ENCODE measurements at places on chromosomes 4 and X.

DNA sequence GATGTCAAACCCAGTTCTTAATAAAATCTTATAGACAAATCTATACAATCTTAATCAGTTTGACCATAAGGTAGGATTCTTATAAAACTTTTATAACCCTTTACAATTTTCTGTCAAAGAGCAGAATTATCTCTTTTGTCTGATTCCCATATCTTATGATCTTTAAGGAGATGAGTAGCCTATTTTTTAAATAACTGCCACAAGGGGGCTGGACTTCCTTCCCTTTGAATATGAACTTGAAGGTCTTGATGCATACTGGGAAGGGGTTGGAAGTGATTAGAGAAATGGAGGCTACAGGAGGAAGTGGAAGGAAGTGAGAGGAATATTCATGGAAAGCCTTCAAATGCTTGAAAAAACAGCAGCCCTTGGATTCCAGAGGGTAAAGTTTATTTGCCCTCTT, 111.1 kb downstream of the APOOL start:
- no peak for DNase-seq

DNA sequence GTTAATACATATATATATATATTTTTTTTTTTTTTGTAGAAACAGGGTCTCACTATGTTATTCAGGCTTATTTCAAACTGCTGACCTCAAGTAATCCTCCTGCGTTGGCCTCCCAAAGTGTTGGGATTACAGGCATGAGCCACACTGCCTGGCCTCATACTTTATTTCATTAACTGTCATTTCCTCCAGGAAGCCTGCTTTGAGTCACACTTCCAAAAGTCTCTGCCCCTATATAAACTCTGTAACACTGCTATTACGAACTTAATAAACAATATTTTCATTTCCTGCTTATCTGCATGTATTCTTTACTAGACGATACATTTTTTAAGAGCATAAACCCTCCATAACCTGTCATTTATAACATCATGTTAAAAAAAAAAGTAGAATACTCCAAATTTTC, 167.2 kb downstream of the WDFY3 start:
- no peak for DNase-seq

DNA sequence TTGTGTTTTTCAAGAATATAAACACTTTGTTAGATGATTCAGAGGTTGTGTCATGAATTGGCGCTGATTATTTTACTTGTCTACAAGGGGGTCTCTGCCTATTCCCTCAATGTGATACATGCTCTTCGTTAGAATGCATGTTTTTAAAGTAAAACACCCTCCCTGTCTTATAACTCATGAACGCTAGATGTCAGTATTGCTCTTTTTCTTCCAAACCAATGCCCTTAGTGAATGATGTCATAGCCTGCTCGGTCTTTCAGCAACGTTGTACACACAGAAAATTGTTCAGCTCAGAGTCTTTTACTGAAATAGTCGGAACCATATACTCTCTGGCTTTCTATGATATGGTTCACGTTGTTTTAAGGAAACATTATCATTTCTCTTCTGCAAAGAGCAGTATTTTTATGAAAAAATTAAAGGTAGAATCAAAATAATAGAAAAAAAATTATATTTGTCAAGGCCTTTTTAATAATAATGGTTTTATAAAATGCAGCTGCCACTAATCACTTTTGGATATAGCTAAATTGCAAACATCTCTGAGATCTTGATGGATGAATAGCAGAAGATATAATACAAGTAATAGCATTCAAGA, 292.9 kb downstream of the TLL1 start:
- DNase-seq = peak; percentile 87

DNA sequence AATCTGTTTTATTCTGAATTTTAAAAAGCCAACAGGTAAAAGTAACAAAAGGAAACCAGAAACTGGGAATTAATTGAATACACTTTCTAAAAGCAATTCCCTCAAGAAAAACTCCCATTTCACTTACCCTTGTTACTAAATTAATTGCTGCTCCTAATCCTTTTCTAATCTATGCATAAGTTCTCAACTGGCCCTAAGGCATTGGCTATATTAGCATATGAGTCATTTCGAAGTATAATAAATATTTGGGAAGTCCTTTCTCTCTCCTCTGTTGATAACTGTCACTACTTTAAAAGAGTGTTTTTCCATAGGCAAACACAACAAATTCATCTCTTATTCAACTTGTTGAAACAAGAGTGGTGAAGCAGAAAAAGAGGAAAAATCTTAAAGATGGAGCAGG, 486.5 kb upstream of the HTR2C start:
- no peak for DNase-seq

DNA sequence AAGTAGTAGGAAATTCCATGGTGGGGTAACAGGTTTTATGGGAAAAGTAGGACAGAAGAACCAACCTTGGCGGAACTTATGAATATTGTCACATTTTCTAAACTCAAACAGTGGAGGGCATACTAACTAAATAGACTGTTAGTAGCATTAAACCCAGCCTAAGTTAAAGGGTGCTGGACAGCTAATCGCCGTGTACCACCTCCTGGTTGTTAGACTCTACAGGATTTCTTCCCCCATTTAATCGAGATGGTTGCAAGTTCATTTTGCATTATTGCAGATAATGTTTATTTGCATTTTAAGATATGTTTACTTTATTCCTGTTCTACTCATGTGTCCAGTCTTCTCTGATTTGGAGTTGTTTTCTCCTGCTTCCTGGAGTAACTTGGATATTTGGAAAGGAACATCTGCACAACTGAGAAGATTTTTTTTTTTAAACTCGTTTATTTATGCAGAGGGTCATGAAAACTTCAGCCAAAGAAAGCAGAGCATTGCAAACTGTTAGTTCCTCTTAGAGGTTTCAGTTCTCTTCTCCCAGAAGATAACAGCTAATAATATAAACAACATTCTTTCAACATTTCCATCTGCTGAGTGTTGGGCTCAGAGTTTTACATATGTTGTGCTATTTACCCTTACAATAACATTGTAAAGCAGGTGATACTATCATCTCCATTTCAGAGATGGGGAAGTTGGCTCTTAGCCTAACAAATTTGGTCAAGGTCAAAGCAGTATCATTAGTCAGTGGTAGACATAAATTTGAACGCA, 51.5 kb upstream of the TBC1D9 start:
- no peak for DNase-seq

DNA sequence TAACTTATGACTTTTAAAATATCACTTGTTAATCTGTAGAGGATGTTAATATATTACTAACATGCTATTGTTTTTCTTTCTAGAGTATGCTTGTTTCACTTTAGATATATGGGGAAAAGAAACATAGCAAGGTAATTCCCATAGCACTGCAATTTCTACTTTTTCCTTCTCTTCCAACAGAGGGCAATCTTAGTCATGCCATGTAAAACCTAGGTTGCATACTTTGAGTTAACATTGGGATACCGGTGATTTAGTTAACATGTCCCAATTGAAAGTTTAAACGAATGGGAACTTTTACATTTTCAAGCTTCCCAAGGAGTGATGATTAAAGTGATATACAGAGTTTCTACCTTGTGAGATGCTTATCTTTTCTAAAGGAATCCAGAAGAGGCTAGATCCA, 89.4 kb upstream of the IL13RA1 start:
- peak; percentile 17 for DNase-seq

DNA sequence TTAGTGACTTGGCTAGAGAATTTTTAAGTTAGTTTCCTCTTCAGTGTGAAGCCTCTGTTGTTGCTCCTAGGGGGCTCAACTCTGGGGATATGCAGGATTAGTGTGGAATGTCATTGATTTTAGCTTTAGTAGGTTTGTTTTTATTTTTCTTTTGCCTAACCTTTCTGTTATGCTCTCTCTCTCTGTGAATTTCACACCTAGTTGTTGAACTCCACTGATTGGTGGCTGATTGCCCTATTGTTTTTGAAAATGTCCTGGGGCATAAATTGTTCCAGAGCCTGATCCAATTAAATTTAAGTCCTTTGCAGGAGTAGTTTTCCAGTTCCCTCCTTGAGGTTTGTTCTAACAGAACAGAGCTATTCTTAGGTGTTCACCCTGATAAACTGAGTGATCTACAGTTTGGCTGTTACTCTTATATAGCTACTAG, 393.3 kb upstream of the CTSO start:
- DNase-seq = no peak

- no peak for DNase-seq
These were observed 105.1 kb upstream of the SCOC start for GRCh38 chr4:140268186-140268841.

DNA sequence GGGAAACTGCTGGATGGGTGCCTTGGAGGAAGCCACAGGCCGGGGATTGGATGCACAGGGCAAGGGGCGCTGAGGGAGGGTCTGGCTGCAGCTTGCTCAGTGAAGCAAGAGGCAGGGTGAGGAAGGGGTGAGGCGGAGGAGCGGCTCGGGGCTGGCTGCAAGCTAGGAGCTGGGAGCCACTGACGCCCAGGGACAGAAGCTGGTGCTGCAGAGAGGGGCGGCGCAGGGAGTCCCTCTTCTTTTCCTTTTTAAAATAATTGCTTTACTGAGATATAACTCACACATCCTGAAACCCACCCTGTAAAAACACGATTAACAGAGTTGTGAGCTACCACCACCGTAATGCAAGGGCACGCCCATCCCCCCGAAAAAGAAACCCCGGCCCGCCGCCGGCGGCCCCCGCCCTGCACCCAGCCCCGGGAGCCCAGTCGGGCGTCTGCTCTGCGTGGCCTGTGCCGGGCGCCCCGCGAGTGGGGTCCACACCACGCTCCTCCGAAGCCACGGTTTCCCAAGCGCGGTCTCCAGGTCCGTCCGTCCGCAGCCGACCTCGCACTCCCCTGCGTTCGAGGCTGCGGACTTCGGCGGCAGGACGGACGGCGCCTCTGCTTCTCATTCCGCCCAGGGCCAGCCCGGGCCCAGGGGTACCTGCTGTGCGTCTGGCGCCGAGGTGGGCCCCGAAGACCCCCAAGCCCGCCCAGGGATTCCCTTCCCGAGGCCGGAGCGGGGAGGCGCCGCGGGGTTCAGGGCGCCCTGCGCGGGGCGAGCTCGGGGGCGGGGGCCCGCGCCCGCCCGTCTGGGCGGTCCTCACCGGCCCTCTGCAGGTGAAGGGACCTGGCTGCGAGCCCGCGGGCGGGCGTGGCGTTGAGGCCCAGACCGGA, 866 bp upstream of the UVSSA start:
- peak; percentile 57 for DNase-seq

- no peak for DNase-seq
These were observed 136.2 kb downstream of the CPZ start for GRCh38 chr4:8728536-8729407.

DNA sequence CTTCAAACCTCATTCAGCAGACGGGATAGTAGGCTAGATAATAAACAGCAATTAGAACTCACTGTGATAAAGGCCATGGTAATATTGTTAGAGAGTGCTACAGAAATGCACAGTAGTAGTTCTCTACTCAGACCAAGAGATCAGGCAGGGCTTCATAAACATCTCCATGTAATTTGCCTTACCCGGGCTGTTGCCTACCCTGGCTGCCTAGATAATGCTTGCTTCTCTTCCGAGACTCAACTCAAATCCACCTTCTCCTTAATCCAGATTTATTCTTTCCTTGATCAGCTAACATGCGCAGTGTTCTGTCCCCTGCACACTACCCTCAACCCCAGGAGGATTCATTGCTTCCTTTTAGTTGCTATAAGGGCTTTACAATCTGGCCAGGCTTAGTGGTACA, 21.8 kb downstream of the ANK2 start:
- DNase-seq = no peak

DNA sequence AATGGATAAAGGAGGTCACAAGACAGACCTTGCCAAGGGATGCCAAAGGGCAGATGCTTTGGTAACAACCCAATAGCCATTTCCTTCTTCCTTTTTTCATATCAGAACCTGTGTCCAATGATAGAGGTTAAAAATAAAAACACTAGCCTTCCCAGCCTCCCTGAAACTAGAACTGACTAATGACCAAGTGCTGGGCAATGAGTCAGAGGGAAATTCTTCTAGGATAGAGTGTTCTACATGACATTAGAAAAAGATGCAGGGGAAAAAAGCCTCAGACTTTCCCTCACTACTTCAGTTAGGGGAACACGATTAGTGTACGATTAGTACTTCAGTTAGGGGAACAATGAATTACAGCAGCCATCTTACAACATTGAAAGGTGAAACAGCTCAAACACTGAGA, 29.3 kb upstream of the FAM47C start:
- DNase-seq = no peak

GRCh38 chrX:91257388-91257787, 177.3 kb upstream of the PABPC5 start:
- no peak for DNase-seq

GRCh38 chr4:114027596-114027995, 48.1 kb upstream of the ARSJ start:
- DNase-seq = no peak

DNA sequence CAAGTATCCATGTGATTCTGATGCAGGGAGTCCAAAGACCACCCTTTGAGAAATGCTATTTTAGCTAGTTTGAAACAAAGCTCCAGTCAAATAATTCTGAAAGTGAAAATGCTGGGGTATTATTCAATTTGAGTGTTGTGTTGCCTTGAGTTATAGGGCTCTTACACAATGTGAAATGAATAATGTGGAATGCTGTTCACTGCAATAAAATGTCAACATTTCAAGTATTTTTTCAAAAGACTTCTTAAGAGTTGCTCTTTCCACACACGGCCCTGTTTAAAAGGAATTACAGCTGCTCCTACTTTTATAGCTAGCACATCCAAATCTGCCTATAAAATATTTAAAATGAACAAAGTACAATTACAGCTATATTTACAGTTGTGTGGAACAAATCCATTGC, 27.5 kb upstream of the PLS3 start:
- DNase-seq = no peak

GRCh38 chrX:105266456-105266855, 46.0 kb upstream of the TEX13A start:
- peak; percentile 15 for DNase-seq

DNA sequence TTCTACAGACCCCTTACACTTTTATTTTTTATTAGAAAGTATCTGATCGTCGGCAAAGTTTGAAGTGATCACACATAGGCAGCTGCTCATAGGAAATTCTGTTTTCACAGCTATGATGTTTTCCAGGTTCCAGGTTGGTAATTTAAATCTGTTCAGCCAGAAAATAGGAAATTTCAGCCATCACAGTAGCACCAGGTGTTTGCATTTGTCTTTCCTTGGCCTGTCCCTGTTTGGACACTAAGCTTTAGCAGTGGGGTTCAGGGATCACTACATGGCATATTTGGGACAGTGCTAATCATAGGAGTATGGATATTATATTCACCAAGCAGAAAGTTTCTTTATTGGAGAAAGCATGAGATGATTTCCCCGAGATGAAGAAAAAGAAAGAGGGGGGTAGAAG, 92.9 kb downstream of the ANK2 start:
- DNase-seq = no peak

- DNase-seq = no peak
These were observed 1.9 kb upstream of the MAMLD1 start for GRCh38 chrX:150361070-150361776.

DNA sequence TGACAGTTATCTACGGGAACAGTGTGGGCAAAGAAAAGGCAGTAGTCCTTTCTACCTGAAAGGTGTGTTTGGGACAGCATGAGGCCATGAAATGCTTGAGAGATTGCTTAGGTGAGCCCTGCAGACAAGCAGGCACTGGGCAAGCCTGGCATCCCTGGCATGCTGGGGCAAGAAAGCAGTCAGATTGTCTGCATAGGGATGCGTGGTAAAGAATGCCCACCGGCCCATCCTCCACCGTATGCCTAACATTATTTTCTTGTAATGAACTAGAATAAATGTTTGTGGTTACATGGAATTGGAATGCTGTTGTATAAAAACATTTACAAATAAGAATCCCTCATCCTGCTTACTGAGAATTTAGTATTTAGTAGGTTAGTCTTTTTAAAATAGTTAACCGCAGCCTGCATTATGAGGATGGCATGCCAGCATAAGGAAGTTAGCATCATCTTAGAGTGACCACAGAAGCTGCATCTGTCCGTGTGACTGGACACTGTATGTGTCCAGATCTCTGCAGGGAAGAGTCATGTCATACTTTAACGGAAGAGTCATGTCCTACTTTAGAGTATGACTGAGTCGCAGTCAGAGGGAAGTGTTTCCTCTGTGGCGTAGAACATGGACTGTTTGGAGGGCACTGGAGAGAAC, 18.9 kb downstream of the ZBTB49 start:
- DNase-seq = no peak

Measured in cardiac muscle cell (in vitro differentiated cells and primary cell).